ENCODE measurements at places on chromosomes 11 and 22. TPM values are rescaled to one million over a fixed set of nuclear protein-coding genes. Genes with fewer than 3 reads are reported as not detected.

DNA sequence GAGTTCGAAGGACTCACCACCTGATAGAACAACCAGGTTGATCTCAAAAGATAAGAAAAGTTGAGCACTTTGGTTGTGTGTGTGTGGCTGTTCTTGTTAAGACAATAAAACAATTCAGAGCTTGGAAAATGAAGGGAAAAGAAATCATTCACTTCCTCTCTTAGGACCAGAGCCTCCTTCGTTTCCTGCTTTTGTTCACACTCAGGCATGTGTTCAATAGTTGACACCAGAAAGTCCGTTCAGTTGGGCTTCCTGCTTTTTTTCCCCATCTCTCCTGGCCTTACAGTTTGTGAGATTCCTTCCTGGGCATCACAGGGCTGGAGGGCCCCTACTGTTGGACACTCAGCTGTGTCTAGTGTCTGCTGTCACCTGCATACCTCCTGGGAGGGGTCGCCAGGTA is 48.0 kb downstream of the TSPAN18 start:
- DNase-seq, result no peak

GRCh38 chr11:65900125-65900898 is at the start of gene FOSL1:
FOSL1 (minus strand) TSS chr11:65900388; CDS start chr11:65900339, 49 bp downstream.
- DNase-seq, result peak; percentile 90

DNA sequence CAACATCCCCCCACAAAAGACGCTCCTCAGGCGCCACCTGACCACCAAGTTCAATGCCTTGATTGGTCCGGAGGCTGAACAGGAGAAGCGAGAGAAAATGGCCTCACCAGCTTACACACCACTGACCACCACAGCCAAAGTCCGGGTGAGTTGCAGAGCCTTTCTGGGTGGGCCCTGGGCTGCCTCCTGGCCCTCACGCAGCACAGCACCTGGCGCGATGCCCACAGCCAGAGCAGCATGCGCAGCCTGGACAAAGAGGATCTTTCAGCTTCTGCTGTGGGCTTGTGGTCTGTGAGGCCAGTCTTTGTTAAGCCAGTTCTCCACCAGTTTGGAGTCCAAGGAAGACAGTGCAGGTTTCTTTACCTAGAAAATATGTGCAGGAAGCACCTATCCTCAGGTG is 21.6 kb downstream of the CYB5R2 start:
- DNase-seq, result no peak

DNA sequence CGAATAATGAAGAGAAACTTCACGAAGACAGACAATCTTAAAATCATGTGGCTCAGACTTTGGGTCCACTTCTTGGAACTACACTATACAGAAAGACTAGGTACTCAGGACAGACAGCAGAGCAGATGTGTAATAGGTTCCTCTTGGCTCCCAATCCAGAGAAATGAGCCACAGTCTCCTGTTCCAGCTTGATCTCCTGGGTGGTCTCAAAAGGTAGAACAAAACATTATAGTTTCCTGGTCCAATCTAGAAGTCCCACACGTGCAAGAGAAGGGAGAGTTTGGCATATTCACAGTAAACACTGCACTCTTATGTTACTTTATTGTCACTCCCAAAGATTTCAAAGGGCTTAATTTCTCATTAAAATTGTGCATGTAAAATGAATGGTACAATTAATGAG is 134.5 kb upstream of the FIBIN start:
- no peak for DNase-seq

DNA sequence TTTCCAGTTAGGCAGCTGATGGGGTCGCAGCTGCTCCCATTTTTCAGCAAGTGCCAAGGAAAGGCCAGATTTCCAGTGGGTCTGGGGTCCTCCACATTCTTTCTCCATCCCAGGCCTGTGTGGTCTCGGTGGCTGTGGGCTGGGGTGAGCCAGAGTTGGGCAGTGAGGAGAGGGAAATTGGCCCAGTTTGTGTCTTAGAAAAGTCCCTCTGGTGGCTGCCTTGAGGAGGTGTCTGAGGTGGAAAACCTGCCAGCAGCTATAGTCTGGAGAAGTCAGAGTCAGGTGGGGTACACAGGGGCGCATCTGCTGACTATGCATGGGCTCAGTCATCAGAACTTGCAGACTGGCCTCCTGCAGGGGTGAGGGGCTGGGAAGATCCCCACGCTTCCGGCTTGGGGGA is 30.5 kb downstream of the MRGPRD start:
- DNase-seq, result no peak

- no peak for DNase-seq
Observed at GRCh38 chr11:126193038-126193478, 18.4 kb downstream of the RPUSD4 start.

DNA sequence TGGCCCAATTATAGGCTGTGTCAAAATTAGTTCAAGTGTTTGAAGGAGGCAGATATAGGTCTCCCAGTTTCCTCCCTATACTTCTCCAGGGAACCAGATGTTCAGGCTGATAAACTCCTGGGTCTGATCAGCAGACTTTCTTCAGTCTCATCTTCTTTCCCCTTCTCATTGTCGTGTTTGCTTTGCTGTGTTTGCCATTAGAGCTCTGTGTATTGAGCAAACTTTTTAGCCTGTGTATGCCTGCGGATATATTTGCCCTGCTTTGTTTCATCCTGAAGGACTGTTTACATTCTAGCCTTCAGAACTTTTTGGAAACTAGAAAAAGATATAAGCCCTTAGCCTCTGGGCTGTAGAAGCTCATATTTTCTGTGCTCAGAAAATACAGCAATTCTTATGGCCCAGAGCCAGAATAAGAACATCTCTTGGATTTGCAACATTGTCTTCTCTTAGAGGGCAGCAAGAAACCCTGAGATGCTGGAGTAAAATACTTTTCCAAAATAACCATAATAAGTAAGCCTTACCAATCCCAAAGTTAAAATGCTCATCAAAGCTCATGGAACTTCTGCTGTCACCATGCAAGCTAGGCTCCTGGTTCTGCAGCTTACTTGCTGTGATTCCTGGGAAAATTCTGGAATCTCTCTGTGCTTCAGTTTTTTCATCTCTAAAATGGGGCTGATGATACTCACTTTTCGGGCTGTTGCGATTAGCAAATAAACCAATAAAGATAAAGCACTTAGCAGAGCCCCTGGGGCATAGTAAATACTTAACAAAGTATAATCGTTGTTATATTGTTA is 34.1 kb upstream of the ME3 start:
- no peak for DNase-seq

DNA sequence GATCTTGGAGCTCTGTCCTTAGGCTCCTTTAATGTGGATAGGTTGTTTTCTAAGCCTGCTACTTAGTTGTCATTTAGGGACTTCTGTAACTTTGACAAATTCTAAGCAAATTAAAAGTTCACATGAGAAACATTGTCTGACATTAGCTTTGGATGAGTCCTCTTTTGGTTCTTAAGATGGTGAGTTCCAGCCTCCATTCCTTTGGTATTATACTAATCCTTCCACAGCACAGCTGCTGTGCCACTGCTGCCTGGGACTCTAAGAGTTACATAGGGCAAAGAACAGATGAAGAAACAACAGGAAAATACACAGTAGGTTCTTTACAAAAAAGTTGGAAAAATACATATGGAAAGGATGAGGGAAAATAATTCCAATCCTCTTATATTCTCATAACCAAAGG is 25.3 kb upstream of the PIK3C2A start:
- no peak for DNase-seq

- DNase-seq, result no peak
Observed at GRCh38 chr11:118334745-118335144, 7.8 kb downstream of the CD3D start.

DNA sequence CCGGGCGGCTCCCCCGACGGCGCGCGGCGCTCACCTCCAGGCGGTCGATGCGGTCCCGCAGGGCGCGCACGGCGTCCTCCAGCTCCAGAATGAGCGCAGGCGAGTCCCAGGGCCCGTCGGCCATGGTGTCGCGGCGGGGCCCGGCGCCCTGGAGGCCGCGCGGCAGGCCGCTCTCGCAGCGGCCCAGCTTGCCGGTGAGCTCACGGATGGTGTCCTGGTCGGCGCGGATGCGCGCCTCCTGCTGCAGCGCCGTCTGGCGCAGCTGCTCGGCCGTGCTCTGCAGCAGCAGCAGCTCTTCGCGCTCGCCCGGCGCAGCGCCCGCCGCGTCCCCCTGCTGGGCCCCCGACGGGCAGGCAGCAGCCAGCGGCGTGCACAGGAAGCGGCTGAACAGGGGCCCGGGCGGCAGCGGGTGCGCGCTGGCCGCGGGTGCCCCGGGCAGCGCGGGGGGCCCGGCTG is 599 bp downstream of the NPTXR start:
- DNase-seq, result peak; percentile 22

PIWIL4 gene
- 16.8 TPM for total RNA-seq

OR4D10 gene
- not detected for total RNA-seq

MUC5AC gene
- not detected for total RNA-seq

ASRGL1 gene
- 57.8 TPM for total RNA-seq

All from Peyer's patch (tissue), 4 donors.